Activated effector memory CD4-positive, alpha-beta T cell treated with Interleukin-2 at 50 U/mL for 16 hours (primary cell): ENCODE measurements at places on chromosomes 3 and 15.

GRCh38 chr3:25910997-25911396 lies 121.1 kb downstream of the OXSM start:
- no peak for DNase-seq

DNA sequence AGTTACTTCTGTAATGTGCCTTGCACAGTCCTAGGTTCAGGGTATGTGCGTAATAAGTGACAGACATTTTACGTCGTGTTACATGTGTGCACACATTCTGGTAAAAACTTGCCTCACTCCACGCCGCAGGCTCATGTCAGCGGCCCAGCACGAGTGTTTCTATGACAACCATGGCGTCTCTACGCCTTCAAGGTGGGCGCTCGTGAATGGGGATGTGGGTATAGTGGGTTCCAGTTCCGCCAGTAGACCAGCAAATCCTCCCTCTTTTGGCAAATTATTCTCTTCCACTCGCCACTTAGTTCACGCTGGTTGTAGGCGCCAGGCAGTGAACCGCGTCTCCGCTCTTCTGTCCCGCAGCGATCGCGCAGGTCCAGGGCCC lies 40.3 kb downstream of the CHST14 start:
- no peak for DNase-seq

DNA sequence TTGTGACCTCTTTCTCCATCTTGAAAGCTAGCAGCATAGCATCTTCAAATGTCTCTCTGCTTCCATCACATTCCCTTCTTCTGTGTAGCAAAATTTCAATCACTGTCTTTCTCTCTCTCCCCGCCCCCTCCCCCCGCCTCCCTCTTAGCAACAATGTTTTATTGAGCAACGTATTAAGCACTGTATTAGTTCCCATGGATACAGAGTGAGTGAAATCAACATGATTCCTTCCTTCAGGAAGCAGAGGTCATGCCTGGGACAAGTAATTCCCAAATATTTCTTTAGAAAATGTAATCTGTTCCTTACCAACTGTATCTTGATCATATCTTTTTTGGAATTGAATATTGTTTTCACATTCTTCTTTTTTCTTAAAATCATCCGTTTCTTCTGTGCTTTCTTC lies 373.7 kb upstream of the NECTIN3 start:
- no peak for DNase-seq

DNA sequence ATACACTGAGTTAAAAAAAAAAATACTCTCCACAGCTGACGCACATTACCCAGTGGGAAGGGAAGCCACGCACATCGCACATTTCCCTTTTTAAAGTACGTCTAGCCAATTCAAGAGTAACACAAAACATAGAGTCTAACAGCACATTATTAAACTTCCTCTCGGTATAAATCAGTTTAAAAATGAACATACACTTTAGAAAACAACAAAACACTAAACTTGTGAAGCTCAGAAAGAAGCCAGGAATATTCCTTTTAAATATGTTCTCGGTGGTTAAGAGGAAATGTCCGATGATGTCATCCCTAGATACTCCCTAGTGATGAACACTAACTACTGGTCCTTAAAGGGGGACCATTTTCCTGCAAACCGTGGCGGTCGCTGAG lies 721 bp downstream of the MYEF2 start:
- DNase-seq, result no peak

DNA sequence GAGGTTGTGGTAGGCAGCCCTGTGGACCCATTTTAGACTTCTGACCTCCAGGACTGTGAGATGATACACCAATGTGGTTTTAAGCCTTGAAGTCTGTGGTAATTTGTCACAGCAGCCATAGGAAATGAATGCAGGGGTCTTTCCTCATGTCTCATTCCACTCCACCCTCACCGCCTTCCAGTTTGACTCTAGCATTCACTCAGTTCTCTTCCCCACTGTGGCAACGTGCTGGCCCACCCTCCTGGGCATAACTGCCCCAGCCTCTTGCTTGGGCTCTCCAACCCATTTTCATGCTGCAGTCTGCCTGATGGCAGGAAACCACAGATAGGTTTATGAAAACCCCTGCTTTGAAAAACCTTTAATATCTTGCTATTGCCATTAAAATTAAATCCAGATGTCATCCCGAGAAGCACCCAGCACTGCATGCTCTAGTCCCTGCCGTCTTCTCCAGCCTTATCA lies 7.3 kb upstream of the TRNT1 start:
- no peak for DNase-seq

DNA sequence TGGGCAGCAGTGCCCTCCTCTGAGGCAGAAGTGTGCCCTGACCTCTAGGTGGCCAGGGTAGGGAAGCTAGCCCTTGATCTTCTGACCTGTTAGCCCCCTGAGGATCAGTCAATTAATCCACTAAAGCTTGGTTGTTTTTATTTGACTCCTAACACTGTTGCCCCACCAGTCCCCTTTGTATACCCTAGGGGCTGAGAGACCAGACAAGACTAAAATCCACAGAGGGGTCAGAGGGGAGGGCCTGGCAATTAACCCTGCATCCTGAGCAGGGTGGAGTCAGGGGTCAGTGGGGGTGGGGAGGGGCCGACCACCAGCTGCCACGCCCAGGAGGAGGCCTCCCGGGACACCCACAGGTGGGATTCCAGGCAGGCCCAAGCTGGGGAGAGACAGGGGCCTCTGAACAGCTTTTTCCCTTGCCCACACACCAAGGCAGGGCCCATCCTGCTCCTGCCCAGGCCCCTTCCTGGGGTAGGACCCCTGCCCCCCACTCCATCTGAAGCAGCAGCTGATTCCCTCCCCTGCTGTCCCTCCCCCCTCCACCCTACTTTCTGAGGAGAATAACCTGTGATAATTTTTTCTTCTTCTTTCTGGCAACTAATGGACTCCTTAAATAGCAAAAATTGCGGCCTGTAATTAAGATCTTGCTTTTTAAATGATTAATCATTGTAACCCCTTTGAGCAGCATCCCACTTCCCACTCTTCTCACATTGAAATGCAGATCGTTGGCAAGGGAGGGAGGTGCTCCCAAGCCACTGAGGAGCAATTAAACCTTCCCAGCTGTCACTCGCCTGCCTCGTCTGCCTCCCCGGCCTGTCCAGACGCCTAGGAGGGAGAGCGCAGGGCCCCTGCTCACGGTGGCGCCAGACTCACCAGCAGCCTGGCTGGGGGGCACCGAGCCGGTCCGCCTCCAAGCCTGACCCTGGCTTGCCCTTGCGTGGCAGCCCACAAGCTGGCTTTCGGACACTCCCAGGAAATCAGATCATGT lies 51.9 kb downstream of the RHCG start:
- DNase-seq, result no peak

DNA sequence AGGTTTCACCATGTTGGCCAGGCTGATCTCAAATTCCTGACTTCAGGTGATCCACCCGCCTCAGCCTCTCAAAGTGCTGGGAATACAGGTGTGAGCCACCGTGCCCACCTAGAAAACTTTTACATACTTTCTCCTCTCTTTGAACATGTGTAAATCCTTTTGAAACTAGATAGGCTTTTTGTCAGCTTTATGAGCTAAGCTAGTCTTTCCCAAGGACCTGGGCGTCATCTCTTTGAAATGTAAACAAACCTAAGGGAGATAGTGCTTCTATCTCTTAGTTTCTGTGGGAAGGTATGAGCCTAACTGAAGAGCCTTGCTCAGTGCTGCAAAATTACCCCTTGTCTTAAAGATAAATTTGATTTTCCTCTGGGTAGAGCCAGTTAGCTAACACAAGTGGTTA lies 4.8 kb downstream of the CX3CR1 start:
- DNase-seq, result no peak

GRCh38 chr3:48820612-48821324 lies 26.9 kb downstream of the PRKAR2A start:
- no peak for DNase-seq

- no peak for DNase-seq
Observed at GRCh38 chr3:181292984-181293383, 303.4 kb upstream of the DNAJC19 start.

DNA sequence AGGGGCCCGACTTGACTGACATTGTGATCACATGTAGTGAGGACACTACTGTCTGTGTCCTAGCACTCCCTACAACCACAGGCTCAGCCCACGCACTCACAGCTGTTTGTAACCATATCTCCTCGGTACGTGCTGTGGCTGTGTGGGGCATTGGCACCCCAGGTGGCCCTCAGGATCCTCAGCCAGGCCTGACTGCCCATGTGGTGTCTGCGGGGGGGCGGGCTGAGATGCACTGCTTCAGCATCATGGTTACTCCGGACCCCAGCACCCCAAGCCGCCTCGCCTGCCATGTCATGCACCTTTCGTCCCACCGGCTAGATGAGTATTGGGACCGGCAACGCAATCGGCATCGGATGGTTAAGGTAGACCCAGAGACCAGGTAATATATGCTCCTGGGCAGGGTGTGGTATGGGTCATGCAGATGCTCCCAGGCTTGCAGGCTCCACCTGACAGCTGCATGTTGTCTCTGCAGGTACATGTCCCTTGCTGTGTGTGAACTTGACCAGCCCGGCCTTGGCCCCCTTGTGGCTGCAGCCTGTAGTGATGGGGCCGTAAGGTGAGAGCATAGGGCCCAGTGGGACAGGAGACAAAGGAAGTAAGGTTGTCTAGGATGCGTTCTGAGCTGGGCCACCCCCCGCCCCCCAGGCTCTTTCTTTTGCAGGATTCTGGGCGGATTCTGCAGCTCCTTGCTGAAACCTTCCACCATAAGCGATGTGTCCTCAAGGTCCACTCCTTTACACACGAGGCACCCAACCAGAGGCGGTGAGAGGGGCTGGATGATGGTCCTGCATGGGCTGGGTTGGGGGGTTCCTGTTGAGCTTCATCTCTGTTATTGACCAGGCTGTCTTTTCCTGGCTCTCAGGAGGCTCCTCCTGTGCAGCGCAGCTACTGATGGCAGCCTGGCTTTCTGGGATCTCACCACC lies 4.4 kb downstream of the DALRD3 start:
- no peak for DNase-seq

- no peak for DNase-seq
Observed at GRCh38 chr3:140530131-140530530, 147.7 kb upstream of the TRIM42 start.

- no peak for DNase-seq
Observed at GRCh38 chr3:184725176-184725719, 13.4 kb upstream of the MAGEF1 start.

DNA sequence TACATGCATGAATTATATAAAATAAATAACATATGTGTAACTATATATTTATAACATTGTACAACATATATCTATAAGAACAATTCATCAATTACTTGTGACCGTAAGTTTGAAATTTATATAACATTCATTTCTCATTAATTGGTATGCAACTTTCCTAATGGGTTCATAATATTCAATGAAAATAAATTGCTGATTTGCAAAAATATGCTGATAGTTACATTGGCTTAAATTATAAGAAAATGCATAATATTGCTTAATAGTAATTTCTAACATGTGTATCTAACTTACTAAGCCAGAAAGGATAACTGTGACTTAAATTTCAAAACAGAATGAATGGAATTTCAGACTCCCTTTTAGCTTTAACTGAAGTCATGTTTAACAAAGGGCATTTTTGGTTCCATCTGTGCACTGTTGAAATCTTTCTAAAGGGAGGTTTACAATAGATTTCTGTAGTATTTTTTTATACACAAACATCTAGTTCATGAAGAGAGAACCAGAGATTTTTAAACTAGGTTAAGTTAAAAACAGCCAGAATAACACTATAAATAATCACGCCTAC lies 310.9 kb downstream of the TBC1D5 start:
- DNase-seq, result no peak

DNA sequence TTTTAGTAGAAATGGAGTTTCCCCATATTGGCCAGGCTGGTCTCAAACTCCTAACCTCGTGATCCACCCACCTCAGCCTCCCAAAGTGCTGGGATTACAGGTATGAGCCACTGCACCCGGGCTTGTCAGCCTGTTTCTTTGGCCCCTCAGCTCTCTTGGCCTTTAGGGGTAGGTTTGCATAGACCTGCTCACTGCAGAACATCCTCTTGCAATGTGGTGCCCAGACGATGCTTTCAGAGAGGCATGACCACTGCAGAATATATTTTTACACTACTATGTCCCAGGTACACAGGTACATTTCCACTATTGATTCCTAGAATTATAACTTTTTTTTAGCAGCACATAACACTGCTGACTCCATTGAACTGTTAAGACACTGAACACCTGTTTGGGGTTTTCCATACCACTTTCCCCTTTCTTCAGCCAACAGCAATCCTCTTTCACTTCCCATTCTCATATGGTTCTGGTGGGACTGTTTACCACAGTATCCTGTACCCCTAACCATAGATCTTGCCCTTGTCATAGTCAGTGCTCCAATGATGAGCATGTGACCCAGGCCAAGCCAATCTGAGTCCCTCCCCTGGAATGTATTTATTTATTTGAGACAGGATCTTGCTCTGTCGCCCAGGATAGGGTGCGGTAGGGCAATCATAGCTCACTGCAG lies 21.1 kb downstream of the CCDC32 start:
- no peak for DNase-seq

GRCh38 chr3:119279101-119279554 lies 15.1 kb upstream of the ARHGAP31 start:
- DNase-seq, result no peak

DNA sequence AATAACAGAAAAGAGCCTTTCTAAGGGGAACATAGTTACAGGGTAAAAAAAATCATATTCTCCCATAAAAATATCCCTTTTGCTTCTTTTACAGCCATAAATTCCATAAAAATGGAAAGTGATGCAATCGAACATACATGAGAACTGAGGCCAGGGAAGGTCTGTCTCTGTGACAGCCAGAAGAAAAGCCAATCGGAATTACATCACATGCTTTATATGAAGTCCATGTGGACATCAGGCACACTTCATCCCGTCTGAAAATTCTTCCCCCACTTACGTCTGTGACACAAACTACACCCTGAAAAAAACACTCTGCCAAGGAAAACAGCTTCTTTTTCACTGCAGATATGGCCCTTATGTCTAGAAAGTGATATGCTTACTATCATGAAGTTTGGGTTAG lies 323.5 kb downstream of the ERC2 start:
- DNase-seq, result no peak

- DNase-seq, result no peak
Observed at GRCh38 chr15:49423021-49423420, at the start of gene FGF7. Gene FGF7, plus strand, starts transcription at chr15:49423242. Its CDS starts 1,056 bp downstream, at chr15:49424298.

- DNase-seq, result no peak
Observed at GRCh38 chr3:64270142-64270865, 45.0 kb upstream of the PRICKLE2 start.
